KG1 (cell line): ENCODE measurements at places on chromosomes 7 and 10.

- no peak for DNase-seq
Observed at GRCh38 chr7:138752518-138753149, 45.2 kb upstream of the TMEM213 start.

DNA sequence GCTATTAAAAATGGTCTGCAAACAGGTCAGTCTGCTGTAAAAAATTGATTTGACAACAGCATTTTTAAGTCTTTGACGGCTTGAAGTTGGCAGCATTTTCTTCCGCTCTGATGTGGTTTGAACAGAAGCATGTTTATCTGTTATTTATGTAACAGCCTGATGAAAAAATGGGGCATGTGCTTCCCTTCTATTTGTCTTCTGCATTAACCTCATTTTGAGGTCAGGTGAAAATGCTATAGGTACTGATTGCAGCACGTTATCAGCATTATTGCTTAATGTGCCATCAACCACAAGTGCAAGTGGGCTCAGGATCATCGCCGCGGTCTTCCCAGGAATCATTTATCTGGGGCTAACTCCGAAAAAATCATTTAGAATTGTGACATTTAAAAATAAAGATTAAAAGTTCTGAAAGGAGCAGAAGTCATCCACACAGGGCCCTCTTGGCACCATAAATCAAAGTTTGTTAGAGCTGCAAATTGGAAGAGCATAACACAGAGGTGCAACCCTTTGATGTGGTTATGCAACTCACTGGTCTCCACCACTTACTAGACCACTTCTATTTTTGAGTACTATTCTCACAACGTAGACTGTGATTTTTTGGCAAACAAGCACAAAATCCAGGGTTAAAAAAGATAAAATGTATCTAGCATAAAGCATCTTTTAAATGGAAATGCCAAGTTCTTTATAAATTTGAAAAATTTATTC is 307.7 kb downstream of the MDFIC start:
- no peak for DNase-seq

GRCh38 chr10:92837456-92837855 is 10.9 kb upstream of the EXOC6 start:
- no peak for DNase-seq

DNA sequence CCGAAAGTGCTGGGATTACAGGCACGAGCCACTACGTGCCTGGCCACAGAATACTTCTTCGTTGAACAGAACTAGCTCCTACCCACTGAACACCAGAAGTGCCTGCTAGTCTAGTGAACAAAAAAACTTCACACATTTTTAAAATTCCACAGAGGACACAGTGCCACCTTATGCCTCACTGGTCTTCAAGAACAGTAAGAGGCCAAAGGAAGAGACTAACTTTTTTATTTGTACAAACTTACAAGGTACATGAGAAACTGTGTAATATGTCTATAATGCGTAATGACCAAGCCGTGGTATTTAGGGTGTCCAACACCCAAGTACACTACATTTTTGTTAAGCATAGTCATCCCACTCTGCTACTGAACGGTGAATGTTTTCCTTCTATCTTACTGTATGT is 144.4 kb upstream of the PTER start:
- DNase-seq: no peak

DNA sequence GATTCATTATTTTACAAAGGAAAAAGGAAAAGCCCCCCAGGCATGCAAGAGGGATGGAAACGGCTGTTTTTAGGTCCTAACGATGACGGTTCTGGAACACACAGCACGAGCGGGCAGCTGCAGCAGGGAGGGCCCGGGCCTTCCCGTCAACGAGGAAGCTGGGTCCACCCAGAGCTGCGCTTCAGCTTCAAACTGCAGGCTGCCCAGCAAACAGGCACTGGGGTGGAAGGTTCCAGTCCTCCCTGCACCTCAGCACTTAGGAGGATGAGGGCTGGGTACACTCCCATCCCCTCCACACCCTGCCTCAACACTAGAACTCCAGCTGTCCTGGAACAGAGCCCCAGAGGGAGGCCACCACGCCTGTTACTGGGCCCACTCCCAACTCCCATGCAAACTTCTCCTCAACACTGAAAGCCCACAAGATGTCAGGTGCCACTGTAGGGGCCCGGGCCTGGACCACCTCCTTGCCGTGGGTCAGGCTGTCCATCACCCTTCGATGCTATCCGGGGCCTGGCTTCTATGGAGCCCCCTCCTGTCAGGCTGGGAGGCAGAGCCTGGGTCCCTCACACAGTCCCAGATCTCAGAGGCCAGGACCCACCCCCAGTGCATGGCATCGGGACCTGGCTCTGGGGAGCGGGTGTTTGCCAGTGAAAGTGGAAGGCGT is 33.0 kb downstream of the PAPOLB start:
- DNase-seq: no peak
